ENCODE measurements at places on chromosomes 16 and 17.

DNA sequence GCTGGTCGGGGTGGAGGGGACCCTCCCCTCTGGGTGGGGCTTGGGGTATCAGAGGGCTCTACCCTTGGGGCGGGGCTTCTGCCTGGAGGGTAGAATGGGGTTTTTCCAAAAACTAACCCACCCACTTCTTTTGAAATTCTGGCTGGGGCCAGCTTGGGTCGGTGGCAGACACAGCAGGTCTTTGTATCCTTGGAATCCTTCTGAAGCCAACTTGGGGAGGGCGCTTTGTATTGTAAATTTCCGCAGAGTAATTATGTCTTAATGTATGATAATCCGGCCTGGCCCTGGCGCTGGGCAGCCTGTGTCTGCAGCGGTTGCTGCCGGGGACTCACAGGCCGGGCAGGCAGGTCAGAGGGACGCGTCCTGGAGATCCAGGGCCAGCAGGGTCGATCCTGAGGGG is 33.9 kb upstream of the GSE1 start:
- DNase-seq, result no peak

- DNase-seq, result no peak
Observed at GRCh38 chr17:10352893-10353292, 19.9 kb downstream of the MYH13 start.

DNA sequence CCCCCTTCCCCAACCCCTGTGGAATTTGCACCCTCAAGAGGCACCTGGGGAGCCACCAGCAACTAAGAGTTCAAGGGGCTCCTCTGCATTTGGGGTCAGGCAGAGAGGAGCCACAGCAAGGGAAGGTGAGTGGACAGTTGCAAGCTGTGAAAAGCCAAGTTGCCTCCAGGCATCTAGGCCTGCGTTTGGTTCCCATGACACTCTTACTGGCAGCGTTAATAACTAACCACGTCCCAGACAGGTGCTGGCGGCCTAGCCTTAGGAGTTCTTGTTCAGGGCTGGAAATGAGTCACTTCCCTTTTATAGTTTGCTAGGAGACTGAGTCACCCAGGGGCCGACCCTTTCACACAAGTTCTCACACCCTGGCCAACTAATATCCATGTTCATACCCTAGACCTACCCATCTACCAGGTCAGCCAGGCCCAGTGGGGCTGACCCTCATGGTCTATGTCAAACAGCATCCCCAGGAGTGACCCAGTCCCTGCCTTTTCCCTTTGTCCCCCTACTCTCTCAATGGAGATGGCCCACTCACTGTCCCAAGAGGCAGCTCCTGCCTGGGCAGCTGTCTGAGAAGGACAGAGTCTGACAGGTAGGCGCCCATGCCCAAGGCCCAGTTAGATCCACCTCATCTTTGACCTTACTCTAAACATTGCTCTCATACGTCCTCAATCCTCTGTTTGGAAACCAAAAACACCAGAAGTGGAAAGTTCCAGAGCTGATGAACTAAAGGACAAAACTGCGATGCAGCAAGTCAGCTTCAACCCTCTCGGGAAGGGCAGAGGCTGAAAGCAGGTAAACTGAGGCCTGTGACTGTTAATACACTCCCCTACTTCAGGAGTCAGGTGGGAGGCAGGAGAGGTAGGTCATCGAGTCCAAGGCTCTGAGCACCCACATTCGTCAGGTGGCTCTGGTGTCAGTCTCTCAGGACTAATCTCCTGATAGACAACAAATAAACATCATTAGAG is 300.6 kb downstream of the SOX9 start:
- DNase-seq, result peak; percentile 24

GRCh38 chr16:62225675-62226074 is 189.4 kb upstream of the CDH8 start:
- peak; percentile 37 for DNase-seq

GRCh38 chr17:45258981-45259380 is 2.9 kb downstream of the SPATA32 start:
- DNase-seq, result no peak

DNA sequence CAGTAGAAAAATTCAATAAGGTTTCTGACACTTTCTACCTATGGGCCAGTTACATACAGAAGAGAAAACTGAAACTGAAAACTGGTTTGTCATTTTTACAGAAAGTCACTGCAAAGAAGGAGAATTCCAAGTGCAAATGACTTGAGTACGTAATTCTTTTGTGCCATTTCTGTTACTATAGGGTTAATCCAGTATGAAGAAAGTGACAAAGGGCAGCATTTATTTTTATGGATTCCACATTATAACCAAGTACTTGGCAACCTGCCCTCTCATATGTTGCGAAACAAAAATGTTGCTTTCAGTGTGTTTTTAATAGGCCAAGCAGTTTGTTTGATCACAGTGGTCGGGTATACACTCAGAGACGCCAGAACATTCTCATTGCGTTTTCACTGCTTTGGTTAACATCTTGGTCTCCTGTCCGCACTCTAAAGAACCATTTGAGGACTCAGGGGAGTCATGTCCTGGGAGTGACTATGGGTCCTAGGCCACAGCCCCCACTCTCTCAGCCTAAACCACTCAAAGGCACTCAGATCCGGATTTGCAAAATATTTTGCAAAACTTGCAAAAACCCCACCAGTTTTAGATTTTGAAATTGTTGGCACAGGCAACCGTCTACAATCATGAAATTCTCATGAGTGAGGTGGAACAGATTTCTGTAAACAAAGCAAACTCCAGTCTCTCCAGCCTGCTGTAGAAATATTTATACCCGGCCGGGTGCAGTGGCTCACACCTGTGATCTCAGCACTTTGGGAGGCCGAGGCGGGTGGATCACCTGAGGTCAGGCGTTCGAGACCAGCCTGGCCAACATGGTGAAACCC is 15.4 kb upstream of the HELZ start:
- DNase-seq, result no peak

Data from activated naive CD4-positive, alpha-beta T cell treated with anti-CD3 and anti-CD28 coated beads, Interleukin-2, amount 10 ng/mL, durations not matched to agents 7 days and 5 days (primary cell).